ENCODE measurements at places on chromosomes 6 and 20.

- no peak for DNase-seq
Measured at GRCh38 chr6:30875244-30876038, 8.9 kb upstream of the DDR1 start.

GRCh38 chr20:53608071-53608455, 14.4 kb upstream of the ZNF217 start:
- peak; percentile 29 for DNase-seq

- no peak for DNase-seq
Measured at GRCh38 chr20:31824554-31825313, 5.6 kb downstream of the MYLK2 start.

DNA sequence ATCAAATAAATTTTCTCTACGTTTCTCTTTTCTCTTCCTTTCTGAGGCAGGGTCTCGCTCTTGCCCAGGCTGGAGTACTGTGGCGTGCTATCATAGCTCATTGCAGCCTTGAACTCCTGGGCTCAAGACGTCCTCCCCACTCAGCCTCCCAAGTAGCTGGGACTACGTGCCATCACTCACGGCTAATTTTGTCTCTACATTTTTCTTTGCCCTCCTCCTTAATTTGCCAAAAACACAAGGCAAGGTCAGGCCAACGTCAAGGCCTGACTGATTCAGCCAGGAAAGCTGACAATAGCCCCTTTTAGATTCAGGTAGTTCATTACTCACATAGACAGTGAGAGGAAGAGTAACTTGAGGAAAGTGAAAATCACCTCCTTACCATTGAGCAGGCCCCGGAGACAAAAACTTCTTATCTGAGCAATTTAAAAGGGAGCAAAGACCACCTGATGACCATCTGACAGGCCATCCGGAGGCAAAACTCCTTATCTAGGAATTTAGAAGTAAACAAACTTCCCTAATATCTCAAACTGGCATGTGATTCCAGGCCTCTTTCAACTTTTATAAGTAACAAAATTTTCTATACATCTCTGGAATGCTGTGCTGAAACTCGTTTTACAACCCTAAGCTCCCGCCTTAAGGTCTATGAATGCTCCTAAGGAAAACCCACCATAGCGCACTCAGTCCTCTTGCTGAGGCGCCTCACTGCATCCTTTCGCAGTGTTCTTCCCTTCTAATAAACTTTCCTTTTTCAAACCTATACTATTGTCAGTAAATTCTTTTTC, 42.1 kb upstream of the SRPK1 start:
- no peak for DNase-seq

DNA sequence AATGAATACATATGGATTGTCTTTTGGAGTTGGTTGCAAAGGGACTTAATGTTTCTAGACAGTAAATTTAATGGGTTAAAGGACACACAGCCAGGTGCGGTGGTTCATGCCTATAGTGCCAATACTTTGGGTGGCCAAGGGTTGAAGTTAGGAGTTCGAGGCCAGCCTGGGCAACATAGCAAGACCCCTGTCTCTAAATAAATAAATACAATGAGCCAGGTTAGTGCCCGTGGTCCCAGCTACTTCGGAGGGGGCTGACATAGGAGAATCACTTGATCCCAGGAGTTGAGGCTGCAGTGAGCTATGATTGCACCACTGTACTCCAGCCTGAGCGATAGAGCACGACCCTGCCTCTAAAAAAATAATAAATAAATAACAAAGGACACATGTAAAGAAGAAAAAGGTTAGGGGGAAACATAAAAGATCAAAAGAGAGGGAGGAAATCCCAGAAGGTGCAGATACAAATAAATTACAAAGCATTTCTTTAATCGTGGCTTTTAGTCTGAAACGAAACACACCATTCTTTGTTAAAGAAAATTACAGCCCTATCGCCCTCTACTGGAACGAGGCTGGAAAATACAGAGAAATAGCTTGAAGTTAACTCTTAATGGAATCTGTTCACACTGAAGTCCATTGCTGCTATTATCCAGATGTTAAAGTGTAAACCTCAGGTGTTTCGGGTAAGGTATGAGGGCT, 42.6 kb upstream of the SCML4 start:
- peak; percentile 33 for DNase-seq

DNA sequence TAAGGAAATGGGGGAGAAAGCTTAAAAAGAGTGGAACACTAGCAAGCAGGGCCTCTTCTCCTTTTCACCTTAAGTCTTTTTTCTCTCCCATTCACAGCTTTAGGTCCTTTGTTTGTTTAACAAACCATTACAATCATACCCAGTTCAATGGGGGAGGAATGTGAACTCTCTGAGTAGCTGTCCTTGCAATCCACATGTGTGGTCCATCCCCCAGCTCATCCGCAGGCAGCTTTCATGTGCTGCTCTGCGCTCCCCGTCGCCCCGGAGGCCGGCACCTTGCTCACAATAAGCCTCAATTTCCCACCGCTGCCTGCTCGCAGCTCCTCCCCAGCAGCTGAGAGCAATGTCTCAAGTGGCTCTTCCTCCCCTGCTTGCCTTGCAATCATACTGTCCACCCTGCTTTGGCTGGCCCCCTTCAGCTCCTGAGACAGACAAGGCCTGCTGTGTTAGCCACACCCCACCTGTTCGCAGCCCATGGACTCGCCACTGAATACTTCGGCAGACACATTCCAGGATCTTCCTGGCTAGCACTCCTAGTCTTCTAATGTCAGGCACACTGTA, 49.1 kb downstream of the PLAGL1 start:
- DNase-seq: no peak

- no peak for DNase-seq
Measured at GRCh38 chr6:116070616-116071389, 10.1 kb upstream of the FRK start.

- no peak for DNase-seq
Measured at GRCh38 chr20:51583499-51583898, 41.0 kb upstream of the NFATC2 start.

DNA sequence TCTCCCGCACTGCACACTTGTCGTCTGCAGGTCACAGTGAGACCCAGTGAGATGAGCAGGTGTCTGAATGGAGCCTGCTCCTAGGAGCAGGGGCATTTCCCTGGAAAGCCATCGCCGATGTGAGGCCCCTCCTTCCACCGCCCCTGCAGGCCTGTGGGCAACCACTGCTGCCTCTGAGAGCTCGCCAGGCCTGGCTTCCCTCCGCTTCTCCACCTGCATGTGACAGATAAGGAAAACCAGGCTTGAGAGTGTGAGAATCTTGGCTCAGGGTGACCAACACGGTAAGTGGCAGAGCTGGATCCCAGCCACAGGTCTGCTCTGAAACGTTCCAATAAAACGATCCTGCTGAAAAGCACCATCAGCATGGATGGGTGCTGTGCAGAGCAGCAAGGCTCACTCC, 332.8 kb downstream of the CDH4 start:
- no peak for DNase-seq

- no peak for DNase-seq
Measured at GRCh38 chr6:141986457-141986856, 146.3 kb upstream of the GJE1 start.

DNA sequence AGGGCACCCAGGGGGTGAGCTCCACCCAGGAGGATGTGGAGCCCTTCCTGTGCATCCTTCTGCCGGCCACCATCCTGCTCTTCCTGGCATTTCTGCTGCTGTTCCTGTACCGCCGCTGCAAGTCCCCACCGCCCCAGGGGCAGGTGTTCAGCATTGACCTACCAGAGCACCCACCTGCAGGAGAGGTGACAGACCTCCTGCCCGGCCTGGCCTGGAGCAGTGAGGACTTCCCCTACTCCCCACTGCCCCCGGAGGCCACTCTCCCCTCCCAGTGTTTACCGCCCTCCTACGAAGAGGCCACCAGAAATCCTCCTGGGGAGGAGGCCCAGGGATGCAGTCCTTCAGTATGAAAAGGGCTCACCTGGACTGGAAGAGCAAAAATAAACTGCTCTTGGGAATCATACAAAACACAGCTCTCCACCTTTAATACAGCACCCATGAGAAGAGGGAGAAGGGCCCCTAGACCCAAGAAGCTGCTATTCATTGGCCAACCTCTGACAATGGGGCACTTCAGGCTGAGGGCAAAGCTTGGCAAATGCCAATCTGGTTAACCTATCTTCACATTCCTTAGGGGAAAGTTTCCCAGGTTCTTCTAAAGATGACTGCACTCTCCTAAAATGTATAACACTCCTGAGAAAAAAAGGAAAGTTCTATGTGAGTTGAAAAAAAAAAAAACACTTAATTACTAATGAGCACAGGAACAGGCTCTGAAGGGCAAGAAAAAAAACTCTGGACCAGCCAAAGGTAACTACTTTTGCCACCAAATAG, 5.0 kb downstream of the SMIM28 start:
- DNase-seq: no peak

GRCh38 chr6:43070028-43070632, 6.0 kb upstream of the PTK7 start:
- peak; percentile 74 for DNase-seq

- no peak for DNase-seq
Measured at GRCh38 chr6:133590814-133591213, 298.1 kb upstream of the TCF21 start.

- no peak for DNase-seq
Measured at GRCh38 chr6:29961966-29962365, 19.6 kb downstream of the HLA-A start.

- no peak for DNase-seq
Measured at GRCh38 chr6:163392533-163392932, 22.0 kb upstream of the QKI start.

GRCh38 chr6:90835596-90836212, 248.8 kb upstream of the MAP3K7 start:
- no peak for DNase-seq

GRCh38 chr6:5045416-5045815, 39.7 kb upstream of the PPP1R3G start:
- DNase-seq: no peak

- no peak for DNase-seq
Measured at GRCh38 chr20:64084685-64085152, 521 bp upstream of the LKAAEAR1 start.

DNA sequence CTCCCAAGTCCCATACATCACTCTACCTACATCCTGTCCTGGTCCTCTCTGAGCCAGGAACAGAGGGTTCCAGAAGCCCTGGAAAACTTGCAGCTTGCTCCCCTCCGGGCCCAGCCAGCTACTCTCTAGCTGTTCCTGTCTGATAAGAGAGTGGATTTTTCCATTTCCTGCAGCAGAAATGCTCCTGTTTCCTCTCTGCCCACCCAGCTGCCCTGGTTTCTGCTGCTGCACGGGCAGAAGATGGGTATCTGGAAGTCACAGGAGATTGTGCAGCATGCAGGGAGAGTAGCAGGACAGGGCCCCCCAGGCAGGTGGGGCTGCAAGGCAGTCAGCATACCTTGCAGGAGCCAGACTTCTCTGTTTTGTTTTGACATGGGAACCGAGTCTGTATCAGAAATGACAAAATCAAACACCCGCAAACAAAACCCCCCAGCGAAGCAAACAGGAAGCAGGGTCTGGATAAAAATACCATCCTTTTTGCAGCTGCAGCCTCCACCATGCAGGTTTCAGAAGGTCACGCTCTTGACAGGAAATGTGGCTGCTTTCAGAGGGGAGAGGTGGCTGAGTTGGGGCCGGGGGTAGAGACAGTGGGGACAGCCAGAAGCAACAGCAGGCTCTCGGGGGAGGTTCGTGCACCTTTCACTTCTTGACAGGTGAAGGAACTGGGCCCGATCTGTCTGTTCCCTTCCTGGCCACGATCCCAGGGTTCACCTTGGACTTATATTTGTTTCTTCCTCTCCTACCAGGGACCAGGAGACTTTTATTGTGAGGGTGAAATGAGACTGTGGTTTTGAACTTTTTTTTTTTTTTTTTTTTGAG, 50.8 kb upstream of the FAM83D start:
- no peak for DNase-seq

DNA sequence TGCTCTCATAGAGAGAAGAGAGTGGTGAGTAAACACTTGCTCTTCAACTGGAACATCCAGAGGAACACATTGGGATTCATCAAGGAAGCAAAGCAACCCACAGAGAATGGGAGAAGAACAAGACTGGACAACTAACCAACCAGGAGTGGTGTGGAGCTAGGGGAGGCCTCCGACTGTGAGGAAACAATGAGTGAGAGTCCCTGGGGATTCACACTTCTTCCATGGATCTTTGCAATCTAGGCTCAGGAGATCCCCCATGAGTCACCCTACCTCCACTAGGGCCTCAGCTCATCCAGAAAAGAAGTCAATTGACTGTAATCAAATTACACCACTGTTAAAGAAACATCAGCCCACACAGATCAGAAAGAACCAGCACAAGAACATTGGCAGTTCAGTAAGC, 42.3 kb upstream of the CLVS2 start:
- DNase-seq: no peak

DNA sequence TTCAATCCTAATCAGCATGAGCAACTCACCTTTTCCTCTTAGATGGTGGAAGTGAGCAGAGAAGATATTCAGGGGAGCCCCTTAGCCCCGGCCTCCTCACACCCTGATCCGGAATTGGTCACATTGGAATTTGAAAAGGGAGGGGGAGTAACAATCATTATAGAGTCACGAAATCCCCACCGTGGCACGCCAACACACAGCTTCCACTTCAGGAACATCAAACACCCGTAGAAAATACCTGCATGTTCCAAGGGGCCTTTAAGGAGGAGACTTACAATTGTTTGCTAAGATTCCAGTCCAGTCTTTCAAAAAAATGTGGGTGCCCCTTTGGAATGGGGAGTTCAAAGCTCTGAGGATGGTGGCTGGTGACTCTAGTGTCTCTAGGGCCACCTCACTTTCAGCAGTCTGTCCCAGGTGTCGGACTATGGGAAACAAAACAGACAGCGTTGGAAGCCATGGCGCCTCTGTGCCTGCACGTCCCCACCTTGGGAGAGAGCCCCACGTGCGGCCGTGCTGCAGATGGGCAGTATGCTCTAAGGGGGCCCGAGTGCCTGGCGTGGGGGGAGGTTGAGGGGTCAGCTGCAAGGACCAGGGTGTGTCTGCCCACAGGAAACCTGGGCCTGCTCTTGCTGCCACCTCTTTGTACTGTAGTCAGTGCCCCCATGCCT, 2.4 kb downstream of the CD93 start:
- DNase-seq: no peak

- DNase-seq: no peak
Measured at GRCh38 chr20:46150943-46151342, 32.8 kb downstream of the CD40 start.

DNA sequence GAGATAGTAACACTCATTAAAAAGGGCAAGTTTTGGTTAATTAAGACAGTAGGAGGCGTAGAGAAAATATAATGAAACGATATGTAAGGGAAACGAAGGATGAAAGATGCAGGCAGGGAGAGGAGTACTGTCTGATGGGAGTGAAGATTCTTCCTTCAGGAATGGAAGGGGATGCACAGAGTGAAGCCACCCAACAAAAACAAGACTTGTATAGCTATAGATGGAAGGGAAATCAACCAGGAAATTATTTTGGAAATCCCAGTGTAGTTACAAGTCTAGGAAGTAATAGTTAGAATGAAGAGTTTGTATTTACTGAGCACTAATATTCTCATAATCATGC, 19.7 kb upstream of the HLA-DRB1 start:
- DNase-seq: no peak

GRCh38 chr6:33199687-33200218, 712 bp downstream of the RXRB start:
- peak; percentile 78 for DNase-seq

DNA sequence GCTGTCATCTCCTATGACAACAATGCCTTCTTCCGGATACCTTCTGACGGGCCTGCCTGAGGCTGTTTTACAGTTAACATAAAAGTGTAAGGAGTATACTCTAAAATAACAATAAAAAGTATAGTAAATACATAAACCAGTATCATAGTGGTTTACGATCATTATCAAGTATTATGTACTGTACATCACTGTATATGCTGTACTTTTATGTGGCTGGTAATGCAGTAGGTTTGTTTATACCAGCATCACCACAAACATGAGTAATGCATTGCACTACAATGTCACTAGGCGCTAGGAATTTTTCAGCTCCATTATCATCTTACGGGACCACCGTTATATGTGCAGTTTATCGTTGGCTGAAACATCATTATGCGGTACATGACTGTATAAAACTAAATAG, 76.5 kb downstream of the VEGFA start:
- DNase-seq: no peak
